Peyer's patch (tissue), 4 donors: ENCODE measurements at places on chromosomes 7 and 10. TPM values are rescaled to one million over a fixed set of nuclear protein-coding genes. Genes with fewer than 3 reads are reported as not detected.

FAM25A gene
- total RNA-seq = not detected

CASD1 gene
- 9.3 TPM for total RNA-seq

- H3K27me3 ChIP-seq = no peaks in the 10 kb centered on the region
- no peak for DNase-seq
- peaks cover 6% of the 10 kb centered on the region for H3K4me1 ChIP-seq
- no peak overlapping the region for H3K4me3 ChIP-seq
- no peak overlapping the region for H3K27ac ChIP-seq
- H3K36me3 ChIP-seq = no peaks in the 10 kb centered on the region
Observed at GRCh38 chr7:101885597-101885955, 68.2 kb downstream of the CUX1 start.

- H3K4me3 ChIP-seq = peak overlapping the region; percentile 31
- peak; percentile 48 for DNase-seq
Observed at GRCh38 chr7:5478568-5479430, 55.2 kb upstream of the TNRC18 start.

- no peak overlapping the region for H3K4me3 ChIP-seq
- no peaks in the 10 kb centered on the region for H3K27me3 ChIP-seq
- H3K27ac ChIP-seq = no peak overlapping the region
- H3K36me3 ChIP-seq = no peaks in the 10 kb centered on the region
Observed at GRCh38 chr7:19621740-19622139, 87.1 kb downstream of the POLR1F start.

DNA sequence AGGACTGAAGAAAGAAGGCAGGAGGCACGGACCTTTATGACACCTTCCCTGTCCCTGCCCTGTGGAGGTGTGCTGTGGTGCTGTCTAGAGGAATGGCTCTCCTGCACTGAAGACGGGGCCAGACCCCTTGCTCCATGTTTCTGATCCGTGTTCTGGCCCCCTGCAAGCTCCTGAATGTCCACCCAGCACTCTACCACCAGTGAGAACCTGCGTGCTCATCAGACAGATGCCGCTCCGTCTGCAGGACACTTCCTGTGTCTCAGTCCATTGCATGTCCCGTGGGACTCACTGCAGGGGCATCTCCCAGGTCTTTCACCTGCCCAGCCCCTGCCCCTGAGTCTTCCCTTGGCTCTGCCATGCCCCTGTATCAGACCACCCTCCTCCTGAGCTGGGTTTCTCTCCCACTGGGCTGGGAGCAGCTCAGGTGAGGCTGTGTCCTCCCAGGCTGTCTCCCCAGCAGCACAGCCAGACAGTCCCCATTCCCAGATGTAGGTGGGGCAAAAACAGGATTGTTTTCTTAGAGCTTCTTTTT is 278.3 kb upstream of the ZNF32 start:
- no peak overlapping the region for H3K27ac ChIP-seq
- no peaks in the 10 kb centered on the region for H3K36me3 ChIP-seq
- H3K4me1 ChIP-seq = no peaks in the 10 kb centered on the region
- DNase-seq = no peak
- H3K27me3 ChIP-seq = no peaks in the 10 kb centered on the region
- no peak overlapping the region for H3K4me3 ChIP-seq

GRCh38 chr7:123433665-123434064 is 100.7 kb downstream of the IQUB start:
- H3K27me3 ChIP-seq = no peaks in the 10 kb centered on the region
- H3K4me3 ChIP-seq = no peak overlapping the region
- DNase-seq = no peak
- H3K27ac ChIP-seq = no peak overlapping the region

DNA sequence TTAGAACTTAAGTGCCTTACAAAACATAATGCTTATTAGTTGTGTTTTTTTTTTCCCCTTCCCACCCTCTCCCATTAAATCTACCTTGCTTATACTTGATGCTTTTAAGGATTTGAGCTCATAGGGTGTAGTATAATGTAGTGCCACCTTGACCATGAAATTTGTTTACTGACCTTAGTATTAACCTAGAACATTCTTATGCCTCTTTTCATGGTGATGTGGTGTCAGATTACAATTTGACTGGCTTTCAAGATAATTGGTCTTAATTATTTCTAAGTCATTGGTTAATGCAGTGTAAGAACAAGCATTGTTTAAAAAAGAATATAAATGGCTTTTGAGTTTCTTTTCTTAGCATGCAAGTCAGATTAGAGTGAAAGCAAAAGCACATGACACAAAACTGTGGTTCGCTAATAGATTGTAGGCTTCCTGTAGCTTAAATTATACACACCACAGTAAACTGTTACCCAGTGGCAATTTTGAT is 61.8 kb downstream of the ADD3 start:
- H3K27ac ChIP-seq = peak overlapping the region; percentile 53
- H3K27me3 ChIP-seq = no peaks in the 10 kb centered on the region
- H3K4me1 ChIP-seq = peaks cover 5% of the 10 kb centered on the region
- H3K4me3 ChIP-seq = no peak overlapping the region
- no peak for DNase-seq
- no peaks in the 10 kb centered on the region for H3K36me3 ChIP-seq

DNA sequence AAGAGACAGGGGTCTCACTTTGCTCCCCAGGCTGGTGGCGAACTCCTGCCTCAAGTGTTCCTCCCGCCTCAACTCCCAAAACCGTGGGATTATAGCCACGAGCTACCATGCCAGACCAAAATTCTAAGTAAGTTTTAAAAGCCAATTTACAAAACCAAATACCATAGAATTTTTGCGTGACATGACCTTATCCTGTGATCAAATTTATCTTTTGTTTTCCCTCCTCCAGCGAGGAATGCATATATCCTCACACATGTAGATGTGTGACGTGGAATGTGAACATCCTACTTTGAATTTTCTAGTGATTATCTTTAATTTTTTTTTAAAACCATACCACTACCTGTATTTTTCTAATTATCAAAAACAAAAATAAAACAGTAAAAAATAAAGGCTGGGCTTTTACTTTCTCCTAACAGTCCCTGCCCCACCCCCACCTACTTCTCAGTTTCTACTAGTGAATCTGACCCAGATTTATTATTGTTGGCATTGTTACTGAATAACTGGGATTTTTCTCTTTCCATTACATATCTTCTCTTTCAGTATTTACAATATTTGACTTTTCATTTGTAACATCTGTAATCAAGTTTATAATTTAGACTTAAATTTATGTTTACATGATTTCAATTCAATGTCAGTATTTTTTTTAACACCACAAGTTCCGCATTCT is 26.0 kb downstream of the CYTH3 start:
- no peaks in the 10 kb centered on the region for H3K4me1 ChIP-seq
- H3K27me3 ChIP-seq = no peaks in the 10 kb centered on the region
- no peak for DNase-seq
- H3K27ac ChIP-seq = no peak overlapping the region
- H3K36me3 ChIP-seq = no peaks in the 10 kb centered on the region
- H3K4me3 ChIP-seq = no peak overlapping the region

GRCh38 chr10:132662186-132662920 is 123.6 kb downstream of the NKX6-2 start:
- H3K27ac ChIP-seq = no peak overlapping the region
- no peaks in the 10 kb centered on the region for H3K36me3 ChIP-seq
- no peaks in the 10 kb centered on the region for H3K27me3 ChIP-seq
- no peak for DNase-seq

DNA sequence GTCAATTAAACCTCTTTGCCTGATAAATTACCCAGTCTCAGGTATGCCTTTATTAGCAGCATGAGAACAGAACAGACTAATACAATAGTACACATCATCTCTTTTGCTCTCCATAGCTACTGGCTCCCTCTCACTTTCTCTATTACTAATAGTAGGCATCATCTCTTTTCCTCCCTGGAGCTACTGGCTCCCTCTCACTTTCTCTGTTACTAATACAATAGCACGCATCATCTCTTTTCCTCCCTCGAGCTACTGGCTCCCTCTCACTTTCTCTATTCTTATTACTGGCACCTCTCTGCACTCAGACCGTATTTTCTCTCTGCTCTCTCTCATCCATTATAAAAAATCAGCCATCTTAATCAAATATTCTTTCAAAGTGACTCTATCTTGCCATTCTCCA is 37.1 kb downstream of the SLC25A13 start:
- H3K4me3 ChIP-seq = no peak overlapping the region
- peaks cover 3% of the 10 kb centered on the region for H3K4me1 ChIP-seq
- H3K27ac ChIP-seq = no peak overlapping the region
- no peaks in the 10 kb centered on the region for H3K27me3 ChIP-seq
- H3K36me3 ChIP-seq = no peaks in the 10 kb centered on the region
- no peak for DNase-seq

- no peaks in the 10 kb centered on the region for H3K4me1 ChIP-seq
- H3K4me3 ChIP-seq = no peak overlapping the region
- H3K27me3 ChIP-seq = no peaks in the 10 kb centered on the region
- H3K36me3 ChIP-seq = no peaks in the 10 kb centered on the region
- H3K27ac ChIP-seq = no peak overlapping the region
Observed at GRCh38 chr10:122968698-122969097, 11.5 kb upstream of the PSTK start.

DNA sequence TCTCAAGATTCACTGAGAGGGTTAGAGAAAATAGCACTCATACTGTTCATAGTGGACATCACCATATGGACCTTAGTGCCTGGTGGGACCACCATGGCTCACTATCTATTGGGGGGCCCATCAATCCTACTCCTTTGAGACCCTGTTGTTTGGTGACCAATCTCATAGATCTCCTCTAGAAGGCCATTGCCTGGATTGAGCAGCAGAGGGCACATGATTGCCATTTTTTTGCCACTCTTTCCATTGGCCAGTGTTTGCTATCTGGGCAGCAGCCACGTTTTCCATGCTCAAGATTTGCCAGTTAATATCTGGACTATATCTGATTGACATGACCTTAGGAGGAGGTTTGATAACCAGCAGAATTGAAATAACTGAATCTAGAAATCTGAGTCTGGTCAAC is 244.5 kb downstream of the ITGB1 start:
- no peak for DNase-seq
- no peaks in the 10 kb centered on the region for H3K27me3 ChIP-seq
- H3K27ac ChIP-seq = no peak overlapping the region
- H3K4me3 ChIP-seq = no peak overlapping the region
- no peaks in the 10 kb centered on the region for H3K4me1 ChIP-seq
- H3K36me3 ChIP-seq = no peaks in the 10 kb centered on the region

- H3K27me3 ChIP-seq = no peaks in the 10 kb centered on the region
- DNase-seq = no peak
- no peaks in the 10 kb centered on the region for H3K4me1 ChIP-seq
- H3K36me3 ChIP-seq = no peaks in the 10 kb centered on the region
Observed at GRCh38 chr10:110078317-110078716, 70.5 kb downstream of the ADD3 start.

DNA sequence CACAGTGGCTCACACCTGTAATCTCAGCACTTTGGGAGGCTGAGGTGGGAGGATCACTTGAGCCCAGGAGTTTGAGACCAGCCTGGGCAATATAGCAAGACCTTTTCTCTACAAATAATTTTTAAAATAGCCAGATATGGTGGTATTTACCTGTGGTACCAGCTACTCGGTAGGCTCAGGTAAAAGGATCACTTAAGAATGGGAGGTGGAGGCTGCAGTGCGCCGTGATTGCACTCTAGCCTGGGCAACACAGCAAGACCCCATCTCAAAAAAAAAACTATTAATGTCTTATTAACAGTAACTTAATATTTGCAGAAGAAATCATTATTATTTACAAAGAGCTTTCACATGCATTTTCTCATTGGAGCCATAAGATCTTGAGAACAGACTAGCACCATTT is 103.6 kb downstream of the SGMS1 start:
- no peaks in the 10 kb centered on the region for H3K27me3 ChIP-seq
- H3K36me3 ChIP-seq = no peaks in the 10 kb centered on the region
- no peak for DNase-seq
- H3K4me3 ChIP-seq = no peak overlapping the region

DNA sequence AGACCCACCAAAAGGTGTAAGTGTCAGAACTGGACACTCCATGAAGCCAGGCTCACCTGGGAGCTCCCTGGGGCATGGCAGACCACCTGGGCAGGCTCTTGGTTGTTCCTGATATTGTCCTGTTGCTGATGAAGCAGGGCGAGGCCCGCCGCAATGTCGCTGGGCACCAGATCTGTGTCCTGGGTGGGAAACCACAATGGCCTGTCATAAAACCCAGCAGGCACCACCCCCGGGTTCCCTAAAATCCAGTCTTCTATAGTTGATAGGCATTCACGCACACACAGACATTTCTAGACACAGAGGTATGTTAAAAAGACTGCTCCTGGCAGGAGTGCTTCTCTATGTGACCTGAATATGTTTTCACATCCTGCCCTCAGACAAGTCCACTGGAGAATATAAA is 15.0 kb downstream of the DAGLB start:
- H3K27me3 ChIP-seq = no peaks in the 10 kb centered on the region
- DNase-seq = no peak
- no peak overlapping the region for H3K27ac ChIP-seq

DNA sequence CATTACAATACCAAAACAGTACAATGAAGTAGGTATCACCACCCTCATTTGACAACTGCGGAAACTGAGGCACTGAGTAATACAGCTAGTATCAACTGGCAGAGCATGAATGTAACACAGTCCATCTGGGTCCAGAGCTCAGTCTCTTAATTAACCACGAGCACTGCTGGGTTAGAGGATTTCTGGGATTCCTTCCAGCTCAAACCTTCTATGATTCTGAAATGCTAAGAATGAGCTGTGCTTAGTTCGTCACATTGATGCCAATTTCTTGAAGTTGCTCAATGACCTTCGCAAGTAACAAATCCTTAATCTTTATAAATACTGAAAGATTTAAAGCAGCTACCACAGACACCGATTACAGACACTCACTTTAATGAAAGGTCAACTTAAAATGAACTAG is 62.5 kb downstream of the SGMS1 start:
- no peak overlapping the region for H3K4me3 ChIP-seq
- no peaks in the 10 kb centered on the region for H3K27me3 ChIP-seq
- H3K27ac ChIP-seq = no peak overlapping the region
- no peak for DNase-seq
- no peaks in the 10 kb centered on the region for H3K36me3 ChIP-seq

- no peaks in the 10 kb centered on the region for H3K27me3 ChIP-seq
- no peak overlapping the region for H3K27ac ChIP-seq
- no peak for DNase-seq
- no peaks in the 10 kb centered on the region for H3K36me3 ChIP-seq
- H3K4me3 ChIP-seq = no peak overlapping the region
Observed at GRCh38 chr7:134284952-134285351, 31.8 kb downstream of the SLC35B4 start.

DNA sequence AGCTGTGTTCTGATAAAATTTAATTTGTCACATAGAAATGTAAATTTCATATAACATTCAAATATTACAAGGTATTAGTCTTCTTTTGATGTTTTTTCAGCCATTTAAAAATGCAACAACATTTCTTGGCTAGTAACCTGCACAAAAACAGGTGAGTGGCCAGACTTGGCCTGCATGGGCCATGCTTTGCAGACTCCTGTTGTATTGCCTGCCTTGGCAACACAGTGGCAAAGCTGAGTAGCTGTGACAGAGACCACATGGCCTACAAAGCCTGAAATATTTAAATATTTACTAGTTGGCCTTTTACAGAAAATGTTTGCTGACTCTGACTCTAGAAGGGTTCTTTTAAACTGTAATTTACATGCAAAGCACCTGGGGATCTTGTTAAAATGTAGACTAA is 13.5 kb upstream of the TBX20 start:
- no peak for DNase-seq
- no peaks in the 10 kb centered on the region for H3K27me3 ChIP-seq
- no peaks in the 10 kb centered on the region for H3K4me1 ChIP-seq
- H3K4me3 ChIP-seq = no peak overlapping the region
